ENCODE measurements at places on chromosomes 6 and 20. TPM values are rescaled to one million over a fixed set of nuclear protein-coding genes. Genes with fewer than 3 reads are reported as not detected.

Gene TEAD3
- 34.1 TPM for total RNA-seq

Gene GPLD1
- 13.0 TPM for total RNA-seq

Gene SIRPG
- total RNA-seq = 0.45 TPM

Gene ZC3H12D
- 3.5 TPM for total RNA-seq

Gene EZR
- total RNA-seq = 222 TPM

Gene BPIFB2
- total RNA-seq = not detected

Measured in prostate gland (tissue), 2 donors.